NCI-H1436 (cell line): ENCODE measurements at places on chromosomes 1 and 21.
A peak's percentile ranks its signal among the peaks of the same experiment; 100 is the strongest.

GRCh38 chr1:180849031-180849775 lies 63.5 kb upstream of the KIAA1614 start:
- no peak for DNase-seq

DNA sequence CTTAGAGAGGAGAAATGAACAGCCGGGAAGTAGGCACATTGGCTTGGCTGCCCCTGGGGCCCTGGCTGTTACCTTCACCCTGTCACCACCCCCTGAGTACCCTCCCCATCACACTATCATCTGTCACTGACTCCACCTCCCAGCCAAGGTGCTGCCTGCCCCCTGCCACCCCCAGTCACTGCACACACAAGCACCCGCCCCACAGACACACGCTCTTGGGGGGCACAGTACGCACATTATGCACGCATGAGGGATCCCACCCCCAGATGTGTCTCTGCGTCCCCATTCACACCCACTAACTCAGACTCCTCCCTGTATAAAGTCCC lies 223.3 kb downstream of the PTPRU start:
- no peak for DNase-seq

- no peak for DNase-seq
Observed at GRCh38 chr21:41900401-41900800, 21.3 kb upstream of the PRDM15 start.

DNA sequence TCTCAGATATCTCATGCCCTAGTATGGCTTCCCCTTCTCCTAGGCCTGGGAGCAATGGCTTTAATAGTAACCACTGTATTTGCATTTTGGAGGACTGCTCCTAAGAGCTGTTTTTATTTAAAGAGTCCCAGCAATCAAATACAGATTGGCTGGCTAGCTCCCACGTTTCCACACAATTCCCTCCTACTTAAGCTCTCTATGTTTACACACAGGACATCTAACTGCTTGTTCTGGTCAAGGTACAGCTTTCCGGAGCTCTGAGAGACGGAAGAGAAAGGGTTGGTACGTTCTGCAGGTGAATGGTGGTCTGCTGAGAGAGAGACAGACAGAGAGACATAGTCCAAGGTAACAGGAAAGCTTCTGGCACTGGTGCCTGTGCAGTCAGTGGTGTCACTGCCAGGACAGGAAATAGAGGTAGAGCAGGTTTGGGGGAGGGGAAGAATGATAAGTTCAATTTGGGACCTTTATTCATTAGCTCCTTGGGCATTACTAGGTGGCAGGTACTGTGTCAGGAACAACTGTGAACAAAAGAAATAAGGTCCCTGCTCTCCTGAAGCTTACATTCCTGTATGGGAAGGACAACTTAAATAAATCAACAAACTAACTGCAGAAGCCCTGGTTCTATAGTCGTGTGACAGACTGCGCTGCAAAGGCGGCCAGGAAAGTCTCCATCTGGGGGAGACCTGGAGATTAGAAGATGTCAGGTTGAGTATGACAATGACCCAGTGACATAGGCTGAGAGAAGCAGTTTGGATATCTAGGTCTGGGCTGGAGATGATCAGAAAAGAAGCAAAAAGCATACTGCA lies 1.2 kb upstream of the SLC25A33 start:
- no peak for DNase-seq

GRCh38 chr1:205091043-205091740 lies 6.9 kb upstream of the TMEM81 start:
- DNase-seq: no peak

GRCh38 chr1:6144175-6144574 lies 35.9 kb downstream of the CHD5 start:
- DNase-seq: no peak

DNA sequence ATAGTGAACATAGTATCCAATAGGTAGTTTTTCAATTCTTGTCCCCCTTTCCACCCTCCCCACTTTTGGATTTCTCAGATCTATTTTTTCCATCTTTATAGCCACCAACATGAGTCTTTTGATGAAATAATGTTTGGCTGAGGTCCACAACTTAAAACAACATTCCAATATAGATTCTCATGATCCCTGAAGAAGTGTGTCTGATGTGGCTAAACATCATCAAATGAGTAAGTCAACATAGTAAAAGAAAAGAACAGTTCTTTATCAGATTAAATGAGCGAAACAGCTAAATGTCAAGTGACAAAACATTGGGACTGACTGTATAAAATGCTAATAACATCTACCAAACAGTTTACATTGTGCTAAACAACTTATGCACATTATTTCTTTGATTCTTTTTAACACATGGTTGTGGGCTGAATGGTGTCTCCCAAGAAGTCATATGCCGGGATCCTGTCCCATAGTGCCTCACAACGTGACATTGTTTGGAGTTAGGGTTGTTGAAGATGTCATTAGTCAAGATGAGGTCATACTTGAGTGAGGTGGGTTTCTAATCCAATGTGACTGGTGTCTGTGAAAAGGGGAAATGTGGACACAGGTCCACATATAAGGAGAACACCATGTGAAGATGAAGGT lies 453.6 kb downstream of the LTN1 start:
- no peak for DNase-seq

GRCh38 chr1:100649146-100649545 lies 70.4 kb upstream of the VCAM1 start:
- DNase-seq: no peak

DNA sequence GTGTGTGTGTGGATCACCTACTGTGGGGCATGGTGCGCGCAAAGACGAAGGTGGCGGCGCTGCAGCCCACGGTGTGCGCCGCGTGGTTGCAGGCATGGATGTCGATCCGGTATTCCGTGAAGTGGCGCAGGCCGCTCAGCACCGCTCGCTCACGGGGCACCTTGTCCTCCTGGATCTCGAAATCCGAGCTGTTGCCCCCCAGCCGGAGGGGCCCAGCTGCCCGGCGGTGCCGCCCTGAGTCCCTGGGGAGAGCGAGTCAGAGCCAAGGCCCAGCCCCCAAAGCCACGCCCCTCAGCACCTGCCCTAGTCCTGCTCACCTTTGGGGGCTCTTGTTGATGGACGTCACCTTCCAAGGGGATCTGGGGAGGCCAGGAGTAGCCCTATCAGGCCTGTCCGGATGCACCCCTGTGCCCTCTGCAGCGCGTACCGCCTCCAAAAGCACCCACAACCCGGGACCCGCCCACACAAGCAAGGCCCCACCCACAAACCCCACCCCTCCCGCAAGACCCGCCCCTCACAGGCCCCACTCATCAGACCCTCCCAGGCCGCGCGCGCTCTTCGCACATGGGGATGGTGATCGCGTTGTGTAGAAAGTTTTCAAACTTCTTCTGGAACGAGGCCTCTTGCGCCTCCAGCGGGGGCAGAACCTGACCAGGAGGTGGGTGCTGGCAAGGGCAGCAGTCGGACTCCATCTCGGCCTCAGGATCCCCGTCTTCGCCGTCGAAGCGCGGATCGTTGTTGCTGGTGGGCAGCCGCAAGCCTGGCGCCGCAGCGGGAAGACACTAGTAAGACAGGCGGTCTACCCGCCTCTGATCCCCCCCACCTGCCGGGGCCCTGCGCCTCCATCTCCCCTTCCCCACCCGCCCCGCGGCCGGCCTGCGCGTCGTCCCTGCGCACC lies 13.6 kb downstream of the INSRR start:
- DNase-seq: no peak

GRCh38 chr1:48038270-48038767 lies 41.1 kb upstream of the TRABD2B start:
- no peak for DNase-seq

GRCh38 chr1:80417671-80418070 lies 1383.1 kb upstream of the ADGRL2 start:
- no peak for DNase-seq

- no peak for DNase-seq
Observed at GRCh38 chr1:199931666-199932377, 95.7 kb upstream of the NR5A2 start.

DNA sequence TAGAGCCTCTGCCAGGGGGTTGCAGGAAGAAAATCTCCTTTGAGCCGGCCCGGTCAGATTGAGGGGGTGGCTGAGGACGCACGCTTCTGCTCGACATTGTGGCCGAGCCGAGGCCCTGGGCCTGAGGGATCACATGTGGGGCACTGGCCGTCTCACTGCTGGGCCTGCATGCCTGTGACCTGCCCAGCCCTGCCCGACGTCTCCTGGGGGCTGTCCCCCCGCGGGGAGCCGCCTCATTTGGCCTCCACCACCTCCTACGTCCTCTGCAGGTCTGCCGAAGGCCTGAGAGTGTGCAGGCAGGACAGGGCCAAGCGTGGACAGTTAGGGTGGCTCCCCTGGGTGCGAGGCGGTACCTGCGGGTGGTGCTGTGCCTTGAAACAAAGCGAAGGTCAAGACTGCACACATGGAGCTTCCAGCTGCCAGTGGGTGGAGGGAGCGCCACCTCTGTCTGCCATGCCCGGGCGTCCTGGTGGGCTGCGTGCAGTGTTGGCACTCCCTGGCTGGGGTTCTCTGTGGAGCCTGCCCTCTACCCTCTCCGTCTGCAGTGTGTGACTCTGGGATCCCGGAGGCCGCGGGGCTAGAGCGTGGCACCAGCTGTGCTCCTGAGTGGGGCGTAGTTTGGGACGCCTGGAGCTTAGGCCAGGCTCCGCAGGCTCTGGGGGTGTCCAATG lies 51.7 kb downstream of the PCNT start:
- DNase-seq: no peak

DNA sequence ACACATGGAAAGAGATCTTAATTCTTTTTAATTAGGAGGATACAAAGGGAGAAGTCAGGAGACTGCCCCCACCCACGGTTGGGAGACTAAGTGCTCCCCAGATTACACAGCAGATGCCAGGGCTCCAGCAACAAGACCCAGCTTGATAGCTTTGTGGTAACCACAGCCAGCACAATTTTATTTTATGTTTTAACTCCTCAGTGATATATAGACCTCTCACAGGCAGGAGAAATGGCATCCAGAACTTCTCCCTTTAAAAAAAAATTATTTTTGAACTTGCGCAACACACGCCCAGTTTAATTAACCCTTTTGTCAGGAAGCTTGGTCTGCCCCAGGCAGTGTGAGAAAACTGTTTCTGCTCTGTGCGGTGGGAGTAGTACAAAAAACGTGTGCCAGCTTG lies 62.6 kb upstream of the ACOT11 start:
- DNase-seq: no peak

- DNase-seq: no peak
Observed at GRCh38 chr1:109316506-109316905, 9.7 kb upstream of the MYBPHL start.

DNA sequence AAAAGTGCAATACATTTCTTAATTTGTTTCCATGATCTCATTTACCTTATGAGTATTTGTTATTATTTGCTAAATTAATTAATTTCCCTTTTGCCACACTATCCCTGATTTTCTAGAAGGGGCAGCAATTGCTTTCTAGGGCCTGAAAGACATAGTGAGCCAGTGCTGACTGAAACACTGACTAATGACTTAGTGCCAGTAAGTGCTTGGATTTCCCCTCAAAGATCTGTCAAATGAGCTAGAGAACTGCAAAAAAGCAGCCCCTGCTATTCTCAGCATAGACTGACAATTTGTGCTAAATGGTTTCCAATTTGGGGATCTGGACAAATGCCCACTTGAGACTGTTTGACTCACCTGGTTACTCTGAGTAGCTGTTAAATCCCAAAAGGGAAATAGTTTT lies 35.6 kb upstream of the USH2A start:
- DNase-seq: no peak

DNA sequence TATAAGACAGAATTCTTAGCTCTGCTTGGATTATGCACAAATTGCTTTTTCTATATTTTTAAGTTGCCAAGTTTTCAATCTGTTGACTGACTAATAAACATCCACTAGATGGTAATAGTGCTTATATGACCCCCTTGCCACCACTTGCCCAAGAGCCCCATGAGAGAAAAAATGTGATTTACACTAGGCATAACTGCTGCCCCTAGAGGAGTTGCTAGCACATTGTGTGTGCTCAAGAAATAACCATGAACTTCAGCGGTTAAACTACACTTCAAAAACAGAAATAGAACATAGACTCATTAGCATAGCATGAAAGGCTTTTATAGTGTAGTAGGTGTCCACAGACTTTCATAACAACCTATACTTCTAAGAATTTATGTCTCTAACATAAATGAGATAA lies 61.4 kb downstream of the BRINP3 start:
- DNase-seq: no peak

- DNase-seq: no peak
Observed at GRCh38 chr1:9649769-9650168, 1.8 kb upstream of the PIK3CD start.

GRCh38 chr21:41160036-41160435 lies 7.9 kb upstream of the BACE2 start:
- no peak for DNase-seq

DNA sequence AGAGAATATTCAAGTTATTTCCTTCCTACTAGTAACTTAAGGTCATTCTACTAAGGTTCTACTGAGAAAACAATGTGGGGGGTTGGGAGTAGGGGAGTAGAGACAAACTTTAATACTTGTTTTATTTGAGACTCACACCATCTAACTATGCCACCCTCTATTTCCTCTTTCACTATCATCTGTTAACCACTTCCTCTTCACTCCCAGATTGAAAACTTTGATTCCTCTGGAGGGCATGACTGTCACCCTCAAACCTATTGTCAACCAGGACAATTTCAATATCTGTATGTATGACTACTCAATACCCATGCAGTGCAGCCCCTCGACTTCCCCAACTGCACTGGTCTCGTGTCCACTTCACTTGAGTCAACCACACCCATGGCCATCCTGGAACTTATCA lies 165.6 kb upstream of the POGK start:
- DNase-seq: no peak

DNA sequence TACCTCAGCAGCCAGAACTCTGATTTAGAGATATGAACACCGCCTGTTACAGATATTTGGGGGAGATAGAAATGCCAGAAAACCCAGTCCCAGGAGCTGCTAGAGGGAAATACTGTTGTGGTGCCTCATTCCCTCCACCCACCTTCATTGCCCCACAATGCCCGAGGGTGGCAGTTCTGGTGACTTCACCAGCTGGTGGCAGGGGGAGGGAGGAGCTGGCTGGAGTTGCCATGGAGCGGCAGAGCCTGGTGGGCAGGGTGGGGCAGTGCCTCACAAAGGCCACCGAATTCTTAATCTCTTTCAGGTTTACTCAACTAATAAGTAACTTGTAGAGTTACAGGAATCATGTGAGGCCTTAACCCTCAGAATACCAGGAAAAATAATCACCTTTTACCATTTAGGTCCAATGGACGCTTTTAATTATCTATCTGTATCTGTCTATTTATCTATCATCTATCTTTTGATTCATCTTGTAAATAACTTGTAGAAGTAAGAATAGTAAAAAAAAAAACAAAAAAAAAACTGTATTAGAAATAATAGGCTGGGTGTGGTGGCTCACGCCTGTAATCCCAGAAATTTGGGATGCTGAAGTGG lies 11.7 kb upstream of the S100A11 start:
- DNase-seq: peak; percentile 79
